ENCODE measurements at places on chromosomes 12 and 14.
A peak's percentile ranks its signal among the peaks of the same experiment; 100 is the strongest.

GRCh38 chr14:33287189-33287588 lies 348.5 kb downstream of the NPAS3 start:
- no peak for DNase-seq

- no peak for DNase-seq
These were observed 42.1 kb downstream of the TSPAN9 start for GRCh38 chr12:3119192-3119755.

DNA sequence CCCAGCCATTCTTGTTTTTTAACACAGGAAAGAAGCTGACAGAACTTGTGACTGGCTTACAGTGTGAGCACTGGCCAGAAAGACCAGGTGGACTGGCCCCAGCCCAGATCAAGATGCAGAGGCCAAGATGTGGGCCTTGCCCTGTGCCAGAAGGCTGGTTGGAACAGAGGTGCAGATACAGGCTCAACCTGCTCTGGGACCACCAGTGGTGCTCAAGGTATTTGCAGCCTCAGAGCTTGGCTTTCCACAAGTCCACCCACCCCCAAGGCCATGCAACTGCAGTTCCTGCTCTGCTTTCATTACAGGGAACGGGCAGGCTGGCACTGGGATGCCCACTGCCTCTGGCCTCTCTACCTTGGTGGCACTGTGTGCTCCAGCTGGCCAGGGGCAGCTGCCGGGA lies 23.3 kb downstream of the ZFC3H1 start:
- DNase-seq, result no peak

- no peak for DNase-seq
These were observed 354.7 kb upstream of the TMTC1 start for GRCh38 chr12:30138483-30138882.

DNA sequence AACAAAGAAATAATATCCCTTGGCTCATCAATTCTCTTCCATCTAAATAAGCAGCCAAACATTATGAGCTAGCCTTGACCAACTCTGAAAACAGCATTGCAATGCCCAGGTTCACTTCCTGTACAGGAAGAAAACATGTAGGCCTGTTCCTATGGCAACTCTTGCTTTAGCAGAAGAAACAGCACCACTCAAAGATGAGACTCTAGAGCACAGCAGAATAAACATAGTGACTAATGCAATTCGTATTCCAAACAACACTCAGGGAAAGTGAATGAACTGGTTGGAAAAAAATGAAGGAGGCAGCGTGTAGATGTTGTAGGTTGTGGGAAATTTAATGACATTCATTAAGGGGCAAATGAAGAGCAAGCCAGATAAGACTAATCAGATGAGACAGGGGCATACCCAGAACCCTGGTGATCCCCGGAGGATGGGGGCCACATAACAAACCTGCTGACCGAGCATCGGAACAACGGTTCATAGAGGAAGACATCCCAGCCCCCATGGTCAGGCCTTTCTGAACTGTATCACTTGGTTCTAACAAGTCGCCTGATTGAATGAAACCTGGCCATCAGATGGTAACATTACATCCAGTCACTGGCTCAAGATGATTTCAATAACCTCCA lies 9.0 kb downstream of the ARHGDIB start:
- DNase-seq, result peak; percentile 77

DNA sequence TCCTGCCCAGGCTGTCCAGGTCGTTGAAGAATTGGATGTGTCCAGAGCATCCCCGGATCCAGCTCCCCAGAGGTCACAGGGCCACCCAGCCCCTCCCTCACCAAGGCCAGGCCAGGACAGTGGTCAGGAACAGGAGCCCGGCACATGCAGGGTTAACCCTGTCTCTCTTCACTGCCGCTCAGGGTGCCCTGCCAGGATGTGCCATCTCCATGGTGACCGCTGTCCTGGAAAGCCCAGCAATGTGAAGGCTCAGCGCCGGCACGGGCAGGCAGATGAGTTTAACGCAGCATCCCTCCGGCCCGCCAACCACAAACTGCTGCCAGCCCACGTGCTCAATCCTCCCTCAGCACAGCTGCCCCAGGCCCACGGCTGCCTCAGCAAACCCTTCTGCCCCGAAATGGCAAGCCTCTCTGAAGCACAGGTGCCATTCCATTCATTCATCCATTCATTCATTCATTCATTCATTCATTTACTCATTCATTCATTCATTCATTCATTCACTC lies 4.4 kb downstream of the TMEM179 start:
- DNase-seq, result no peak

DNA sequence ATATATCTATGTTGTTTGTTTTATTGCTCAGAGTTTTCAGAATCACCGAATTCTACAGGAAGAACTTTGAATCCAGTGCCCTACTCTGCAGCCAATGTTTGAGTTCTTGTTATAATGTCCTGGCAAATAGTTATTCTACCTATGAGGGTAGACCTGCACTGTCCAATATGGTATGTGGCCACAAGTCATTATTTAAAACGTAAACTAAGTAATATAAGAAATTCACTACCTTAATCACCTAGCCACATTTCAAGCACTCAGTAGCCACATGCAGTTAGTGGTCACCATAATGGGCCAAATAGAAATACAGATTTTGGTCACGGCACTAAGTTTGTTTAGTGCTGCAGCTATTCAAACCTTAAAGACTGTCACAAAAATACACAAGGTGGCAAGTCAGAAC lies 26.4 kb downstream of the GNPTAB start:
- no peak for DNase-seq

GRCh38 chr14:33699300-33699983 lies 251.4 kb downstream of the EGLN3 start:
- DNase-seq, result no peak

GRCh38 chr14:30058401-30058800 lies 130.8 kb upstream of the PRKD1 start:
- DNase-seq, result no peak

DNA sequence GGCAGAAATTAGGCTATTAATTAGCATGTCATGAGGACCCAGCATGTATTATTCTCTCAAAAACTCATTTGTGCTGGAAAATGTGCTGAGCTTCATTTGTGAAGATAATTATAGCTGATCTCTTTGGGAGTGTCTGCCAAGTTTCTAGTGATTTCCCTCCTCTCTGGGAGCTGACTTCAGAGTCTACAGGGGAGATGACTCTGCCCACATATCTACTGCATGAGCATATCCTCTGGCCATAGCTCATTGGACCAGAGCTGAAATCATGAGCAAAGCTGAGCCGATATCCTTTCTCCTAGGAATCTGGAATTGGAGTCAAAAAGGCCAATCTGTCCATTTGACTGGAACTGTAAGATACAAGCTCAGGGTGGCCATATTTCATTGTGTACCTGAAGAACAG lies 5.9 kb downstream of the CCDC198 start:
- no peak for DNase-seq

DNA sequence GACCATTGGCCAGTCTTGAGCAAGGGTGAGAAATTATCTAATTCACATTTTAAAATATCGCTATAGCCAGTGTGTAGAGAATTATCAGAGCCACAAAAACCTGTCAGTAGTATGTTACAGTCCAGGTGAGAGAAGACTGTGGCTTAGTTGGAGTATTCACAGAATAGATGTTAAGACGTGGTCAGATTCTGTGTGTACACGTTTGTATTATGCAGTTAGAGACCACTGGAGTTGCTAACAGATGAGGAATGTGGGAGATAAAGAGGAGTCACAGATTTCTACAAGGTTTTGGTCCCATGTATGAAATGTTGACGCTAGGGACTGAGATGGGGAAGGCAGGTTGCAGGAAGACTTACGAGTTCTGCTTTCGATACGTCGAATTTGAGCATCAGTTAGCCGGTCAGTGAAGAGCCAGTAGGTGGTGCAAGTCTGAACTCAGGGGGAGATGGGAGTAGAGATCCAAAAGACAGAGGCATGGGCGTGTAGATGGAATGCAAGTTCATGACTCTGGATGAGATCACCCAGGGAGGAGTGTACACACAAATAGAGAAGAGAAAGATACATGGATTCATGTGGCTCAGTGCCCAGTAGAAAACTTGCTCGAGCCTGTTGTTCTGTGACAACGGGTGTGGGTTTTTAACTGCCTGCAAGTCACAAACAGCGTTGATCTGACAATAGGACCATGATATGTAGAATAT lies 114.8 kb upstream of the FLRT2 start:
- DNase-seq, result no peak

DNA sequence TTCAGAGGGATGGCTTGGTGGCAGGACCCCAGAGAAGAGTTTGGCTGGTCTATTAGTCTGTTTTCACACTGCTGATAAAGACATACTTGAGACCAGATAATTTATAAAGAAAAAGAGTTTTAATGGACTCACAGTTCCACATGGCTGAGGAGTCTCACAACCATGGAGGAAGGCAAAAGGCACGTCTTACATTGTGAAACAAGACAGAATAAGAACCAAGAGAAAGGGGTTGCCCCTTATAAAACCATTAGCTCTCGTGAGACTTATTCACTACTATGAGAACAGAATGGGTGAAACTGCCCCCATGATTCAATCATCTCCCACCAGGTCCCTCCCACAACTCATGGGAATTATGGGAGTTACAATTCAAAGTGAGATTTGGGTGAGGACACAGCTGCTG lies 78.5 kb upstream of the SSTR1 start:
- no peak for DNase-seq

DNA sequence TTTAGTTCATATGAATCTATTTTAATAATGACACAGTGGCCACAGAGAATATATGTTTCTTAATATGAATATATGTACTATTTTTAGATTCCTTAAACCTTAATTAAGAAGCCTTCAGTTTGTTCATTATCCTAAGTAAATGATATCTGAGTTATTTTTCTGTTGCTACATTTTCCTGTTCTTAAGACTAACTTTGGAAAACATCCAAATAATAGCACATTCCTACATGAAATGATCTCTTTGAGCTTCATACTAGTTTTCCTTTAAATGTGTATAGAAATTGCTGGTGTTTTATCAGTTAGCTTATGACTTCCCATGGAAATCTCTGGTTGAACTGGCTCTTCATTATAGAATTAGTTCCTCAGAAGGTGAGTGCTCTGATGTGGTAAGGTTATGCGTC lies 72.1 kb downstream of the POLR3B start:
- DNase-seq, result no peak

DNA sequence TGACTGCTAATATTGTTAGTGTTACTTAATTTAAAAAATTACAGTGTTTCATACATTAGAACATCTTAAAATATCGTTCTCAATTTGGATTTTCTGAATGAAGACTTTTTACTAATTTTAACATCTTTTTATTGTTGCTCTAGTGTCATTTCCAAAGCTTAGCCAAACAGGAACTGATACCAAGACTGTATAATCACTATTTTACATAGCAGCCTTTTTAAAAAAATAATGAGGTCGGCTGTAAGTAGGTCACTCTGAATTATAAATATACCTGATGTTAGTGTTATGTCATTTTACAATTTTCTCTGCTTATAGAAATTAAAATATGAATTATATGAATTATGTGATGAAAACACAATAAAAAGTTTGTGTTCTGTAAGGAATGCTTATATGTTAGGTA lies 321.5 kb downstream of the TMEM117 start:
- DNase-seq, result no peak

DNA sequence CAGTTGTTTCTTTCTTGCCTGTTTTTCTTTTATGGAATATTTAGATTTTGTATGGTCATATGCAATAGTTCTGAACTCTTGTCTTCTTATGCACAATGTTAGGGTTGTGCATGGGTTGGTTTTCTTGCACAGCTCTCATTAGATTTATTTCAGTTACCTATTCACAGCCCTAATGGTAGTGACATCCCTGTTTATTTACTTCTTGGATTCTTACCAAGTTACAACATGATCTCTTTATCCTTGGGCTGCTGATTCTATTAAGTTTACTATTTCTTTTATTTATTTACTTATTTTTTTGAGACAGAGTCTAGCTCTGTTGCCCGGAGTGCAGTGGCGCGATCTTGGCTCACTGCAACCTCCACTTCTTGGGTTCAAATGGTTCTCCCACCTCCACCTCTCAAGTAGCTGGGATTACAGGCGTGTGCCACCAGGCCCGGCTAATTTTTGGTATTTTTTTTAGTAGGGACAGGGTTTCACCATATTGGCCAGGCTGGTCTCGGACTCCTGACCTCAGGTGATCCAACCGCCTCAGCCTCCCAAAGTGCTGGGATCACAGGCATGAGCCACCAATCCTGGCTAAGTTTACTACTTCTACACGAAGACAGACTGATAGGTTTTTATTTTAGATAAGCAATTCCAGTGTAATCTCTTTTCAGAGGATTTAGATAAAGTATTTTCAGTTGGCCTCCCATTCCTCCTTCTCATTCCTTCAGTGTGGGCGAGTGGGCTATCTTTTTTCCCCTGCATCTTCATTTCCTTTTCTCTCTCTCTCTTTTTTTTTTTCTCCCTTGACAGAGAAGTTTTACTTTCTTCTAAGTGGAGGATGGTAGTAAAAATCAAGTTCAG lies 395.1 kb upstream of the RGS6 start:
- DNase-seq, result no peak

GRCh38 chr12:51915003-51915625 lies 7.8 kb downstream of the ACVRL1 start:
- peak; percentile 49 for DNase-seq
